CD4-positive, alpha-beta T cell treated with Interleukin-1 beta for 1 hour (primary cell): ENCODE measurements at places on chromosomes 5 and 9.

DNA sequence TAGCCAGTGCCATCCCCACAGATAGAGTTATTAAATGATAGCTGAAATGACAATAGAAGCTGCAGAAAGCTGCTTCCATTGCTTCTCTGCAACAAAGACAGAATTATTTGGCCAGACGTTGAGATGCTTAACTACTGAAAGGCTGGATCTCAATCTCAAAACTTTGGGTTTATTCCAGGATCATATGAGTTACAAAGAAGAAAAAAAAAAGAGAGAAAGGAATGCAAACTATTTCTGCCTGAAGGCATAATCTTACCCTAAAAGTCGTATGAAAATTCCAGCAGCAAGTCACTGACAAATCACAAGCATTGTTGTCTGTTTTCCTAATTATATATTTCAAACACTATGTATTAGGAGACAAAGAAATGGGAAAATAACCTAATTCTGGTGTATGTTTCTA, 12.8 kb upstream of the TYRP1 start:
- DNase-seq, result no peak

DNA sequence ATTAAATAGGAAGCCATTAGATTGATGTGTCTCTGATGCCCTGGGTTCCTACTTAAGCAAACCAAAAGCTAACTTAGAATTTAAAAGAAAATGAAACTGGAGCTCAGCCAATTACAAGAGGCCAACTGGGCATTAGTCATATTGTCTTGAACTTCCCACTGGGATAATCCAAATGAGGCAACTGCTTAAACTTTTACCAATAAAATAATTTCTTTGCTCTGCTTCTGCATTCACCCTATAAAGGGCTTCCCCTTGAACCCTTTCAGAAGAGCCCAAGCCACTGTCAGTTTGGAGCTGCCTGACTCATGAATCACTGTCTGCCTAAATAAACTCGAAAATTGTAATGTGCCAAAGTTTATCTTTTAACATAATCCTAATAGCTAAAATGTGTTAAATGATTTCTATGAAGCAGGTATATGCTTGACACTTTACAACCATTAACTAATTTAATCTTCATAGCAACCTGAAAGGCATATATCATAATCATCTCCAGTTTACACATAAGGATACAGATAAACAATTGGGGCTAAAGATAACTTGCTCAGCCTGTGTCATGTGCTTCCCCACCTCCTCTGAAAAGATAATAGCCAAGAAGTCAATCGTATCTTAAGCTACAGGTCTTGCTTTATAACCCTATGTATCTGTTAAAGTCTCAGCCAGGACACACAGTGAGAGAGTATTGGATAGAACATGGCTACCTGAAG, 11.5 kb downstream of the GPR150 start:
- DNase-seq, result no peak

GRCh38 chr9:69097923-69098593, 62.5 kb downstream of the FXN start:
- DNase-seq, result no peak

DNA sequence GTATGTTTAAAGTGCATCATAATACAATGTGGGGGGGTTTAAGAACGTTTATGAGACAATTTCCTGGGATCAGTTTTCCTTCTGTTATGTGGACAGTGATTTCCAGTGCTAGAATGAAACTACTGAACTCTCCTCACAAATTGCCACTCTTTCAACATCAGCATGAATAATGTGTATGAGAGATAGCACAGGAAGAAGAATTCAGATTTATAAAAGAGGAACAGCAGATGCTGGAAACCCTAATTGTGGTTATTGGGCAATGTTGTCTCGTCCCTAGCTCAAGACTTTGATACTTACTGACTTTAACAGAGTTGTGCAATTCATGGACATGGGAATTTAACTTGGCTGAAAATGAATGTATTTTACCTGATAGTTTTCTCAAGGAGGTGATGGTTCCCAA, 410.8 kb upstream of the MEF2C start:
- DNase-seq, result no peak

DNA sequence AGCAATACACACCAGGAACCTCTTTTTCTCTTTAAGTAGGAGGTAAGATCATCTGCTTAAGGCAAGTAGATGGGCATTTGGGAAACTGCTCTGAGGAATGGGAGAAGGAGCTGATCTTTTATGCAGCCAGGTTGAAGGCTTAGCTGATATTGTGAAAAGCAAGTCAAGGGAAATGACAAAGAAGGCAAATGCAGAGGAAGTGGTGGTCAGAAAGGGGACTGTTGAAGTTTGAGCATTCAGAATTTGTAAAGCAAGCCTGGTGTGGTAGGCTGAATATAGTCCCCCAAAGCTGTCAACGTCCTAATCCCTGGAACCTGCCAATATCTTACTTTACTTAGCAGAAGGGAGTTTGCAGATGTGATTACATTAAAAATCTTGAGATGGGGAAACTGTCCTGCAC, 128.9 kb downstream of the ADAMTS12 start:
- DNase-seq, result no peak
